Stimulated activated CD4-positive, alpha-beta T cell treated with anti-CD3 and anti-CD28 coated beads, Interleukin-1b, Interleukin-23, amount 100 ng/mL, for 1 hour (primary cell): ENCODE measurements at places on chromosomes 6 and 20.
A peak's percentile ranks its signal among the peaks of the same experiment; 100 is the strongest.

DNA sequence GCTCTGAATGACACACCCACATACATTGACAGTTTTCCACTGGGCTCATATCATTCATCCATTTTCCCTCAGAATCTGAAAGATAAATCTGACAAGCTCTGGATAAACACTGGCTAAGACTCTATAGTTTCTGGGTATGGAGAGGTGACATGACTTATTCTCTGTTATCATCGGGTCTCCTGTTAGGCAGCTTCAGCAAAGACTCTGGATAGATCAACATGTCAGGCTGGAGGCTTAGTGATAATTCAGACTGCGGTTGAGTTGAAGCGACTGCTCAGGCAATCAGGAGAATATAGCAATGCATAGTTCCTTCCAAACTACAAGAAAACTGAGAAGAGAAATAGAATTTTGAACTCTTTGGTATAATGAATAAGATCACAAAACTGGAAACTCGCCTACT lies 394.6 kb downstream of the CBLN4 start:
- DNase-seq, result no peak

DNA sequence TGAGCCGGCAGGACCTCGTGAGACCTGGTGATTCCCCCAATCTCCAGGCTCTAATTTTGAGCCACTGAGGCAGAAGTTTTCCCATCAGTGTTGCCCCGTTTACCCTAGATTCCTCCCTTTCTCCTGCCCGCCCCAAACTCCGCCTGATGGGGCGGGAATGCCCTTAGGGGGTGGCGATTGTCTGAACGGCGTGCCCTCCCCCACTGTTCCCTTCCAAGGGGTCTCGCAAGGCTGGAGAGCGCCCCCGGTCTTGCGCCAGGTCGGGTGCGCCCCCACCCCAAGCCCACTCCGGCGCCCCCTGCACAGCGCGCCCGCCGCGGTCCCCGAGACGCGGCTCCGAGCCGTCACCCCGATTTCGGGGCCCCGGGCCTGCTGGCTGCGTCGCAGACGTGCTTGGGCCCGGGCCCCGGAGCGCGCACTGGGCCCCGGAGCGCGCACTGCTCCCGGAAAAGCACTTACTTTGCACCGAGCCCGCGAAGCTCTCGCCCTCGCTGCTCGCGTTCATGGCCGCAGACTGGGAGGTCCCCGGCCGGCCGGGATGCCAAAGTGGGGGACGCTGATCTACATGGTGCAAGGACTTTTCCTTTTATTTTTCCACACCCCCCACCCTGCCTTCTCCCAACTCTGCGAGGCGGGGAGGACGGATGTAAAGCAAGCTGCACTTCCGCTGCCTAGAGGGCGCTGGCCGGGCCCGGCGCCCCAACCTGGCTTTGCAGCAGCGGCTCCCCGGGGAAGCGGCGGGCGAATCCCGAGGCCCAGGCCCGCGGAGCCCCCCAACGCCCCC lies at the start of gene ZFP64:
Gene ZFP64, minus strand, starts transcription at position 648 of the 784 bp plus-strand sequence. Its CDS starts 143 bp downstream, at position 505.
- DNase-seq, result peak; percentile 45

GRCh38 chr6:89589297-89590025 lies 49.1 kb downstream of the LYRM2 start:
- DNase-seq, result no peak

DNA sequence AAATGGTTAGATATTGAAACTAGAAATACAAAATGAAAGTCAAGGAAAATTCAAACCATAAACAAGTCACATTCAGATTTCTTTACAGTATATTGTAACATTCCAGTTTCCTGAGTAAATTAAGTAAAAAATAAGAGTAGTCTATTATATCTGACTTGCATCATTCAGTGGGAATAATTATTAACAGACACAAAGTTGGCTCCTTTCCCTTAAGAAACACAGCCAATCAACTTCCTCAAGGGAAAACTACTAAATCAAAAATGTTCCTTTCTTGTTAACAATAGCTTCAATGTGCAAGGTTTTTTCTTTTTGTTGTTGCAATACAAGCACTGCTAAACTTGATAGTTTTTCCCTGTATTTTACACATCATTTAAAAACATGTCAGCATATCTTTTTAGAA lies 33.2 kb downstream of the DNAAF9 start:
- no peak for DNase-seq

DNA sequence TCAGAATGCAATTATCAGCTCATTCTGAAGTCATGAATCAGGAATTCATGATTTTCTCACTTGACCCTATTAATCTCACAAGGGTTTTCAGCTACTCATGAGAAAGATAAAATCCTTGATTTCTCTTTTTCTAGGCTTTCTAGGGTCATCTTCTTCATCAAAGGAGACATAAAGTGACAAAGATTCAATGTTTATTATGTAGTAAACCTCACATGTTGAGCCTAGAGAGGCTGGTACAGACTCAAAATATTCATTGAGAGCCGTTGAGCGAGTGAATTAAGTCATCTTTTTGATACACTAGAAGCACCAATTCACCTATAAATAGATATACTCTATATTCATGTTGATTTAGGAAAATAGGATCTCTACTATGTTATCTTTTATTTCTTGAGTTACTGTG lies 104.8 kb upstream of the TRAF3IP2 start:
- DNase-seq, result no peak

DNA sequence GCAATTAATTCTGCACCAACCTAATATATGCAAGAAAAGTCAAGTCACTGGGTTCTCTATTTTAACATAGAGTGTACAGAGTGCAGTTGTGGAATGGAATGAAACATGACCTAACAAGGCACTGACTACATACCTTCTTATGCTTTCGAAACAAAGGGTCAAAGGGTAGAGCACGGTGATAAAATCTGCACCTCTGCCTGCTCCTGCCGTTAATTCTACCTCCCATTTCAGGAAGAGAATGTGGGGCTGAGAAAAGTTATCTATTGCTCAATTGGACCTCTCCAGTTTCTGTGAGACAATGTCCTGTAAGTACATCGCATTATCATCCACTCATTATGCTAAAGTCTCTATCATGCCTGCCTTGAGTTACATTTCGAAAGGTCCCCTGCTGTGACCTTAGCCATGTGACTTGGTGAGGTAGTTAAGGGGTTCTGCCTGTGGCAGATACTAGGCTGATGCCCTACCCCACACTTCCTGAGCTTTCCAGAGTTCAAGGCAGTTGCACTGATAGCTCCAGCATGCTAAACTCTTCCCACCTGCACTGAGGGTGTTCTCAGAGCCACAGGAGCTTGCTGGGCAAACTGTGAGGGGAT lies 14.0 kb upstream of the MOCS1 start:
- DNase-seq, result no peak

GRCh38 chr6:138586638-138587037 lies 87.3 kb upstream of the NHSL1 start:
- DNase-seq, result no peak

DNA sequence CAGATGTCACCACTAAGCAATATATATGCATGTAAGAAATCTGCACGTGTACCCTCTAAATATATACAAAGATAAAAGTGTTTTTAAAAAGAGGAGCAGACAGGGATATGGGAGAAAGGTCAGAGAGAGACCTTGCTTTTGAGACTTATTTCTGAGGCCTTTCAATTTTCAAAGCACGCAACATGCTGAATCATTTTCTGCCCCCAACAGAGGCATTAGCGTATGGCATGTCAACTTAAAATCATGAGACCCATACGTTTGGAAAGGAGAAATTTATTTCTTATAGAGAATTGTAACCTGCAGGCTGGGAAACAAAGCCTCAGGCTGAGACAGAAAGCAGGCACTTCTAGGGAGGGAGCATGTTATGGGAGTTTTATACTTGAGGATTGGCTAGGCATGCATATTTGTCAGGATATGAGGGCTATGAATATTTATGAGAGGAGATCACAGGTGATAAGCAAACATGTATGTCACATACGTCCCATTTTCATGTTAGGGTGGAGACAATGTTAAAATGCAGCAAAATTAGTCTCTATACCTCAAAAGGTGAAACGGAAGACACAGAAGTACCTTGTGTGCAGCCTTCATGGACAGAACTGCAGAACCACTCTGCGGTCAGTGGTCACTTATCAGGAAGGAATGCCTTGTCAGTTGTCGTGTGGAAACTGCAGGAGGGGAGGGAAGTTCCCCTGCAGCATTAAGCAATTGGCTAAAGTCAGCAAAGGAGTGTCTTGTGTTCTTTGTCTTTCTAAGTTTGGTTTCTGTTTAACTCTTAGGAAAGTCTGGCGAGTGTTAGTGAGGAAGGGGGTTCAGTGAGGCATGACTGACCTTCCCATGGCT lies 6.3 kb upstream of the GABRR2 start:
- DNase-seq, result no peak

DNA sequence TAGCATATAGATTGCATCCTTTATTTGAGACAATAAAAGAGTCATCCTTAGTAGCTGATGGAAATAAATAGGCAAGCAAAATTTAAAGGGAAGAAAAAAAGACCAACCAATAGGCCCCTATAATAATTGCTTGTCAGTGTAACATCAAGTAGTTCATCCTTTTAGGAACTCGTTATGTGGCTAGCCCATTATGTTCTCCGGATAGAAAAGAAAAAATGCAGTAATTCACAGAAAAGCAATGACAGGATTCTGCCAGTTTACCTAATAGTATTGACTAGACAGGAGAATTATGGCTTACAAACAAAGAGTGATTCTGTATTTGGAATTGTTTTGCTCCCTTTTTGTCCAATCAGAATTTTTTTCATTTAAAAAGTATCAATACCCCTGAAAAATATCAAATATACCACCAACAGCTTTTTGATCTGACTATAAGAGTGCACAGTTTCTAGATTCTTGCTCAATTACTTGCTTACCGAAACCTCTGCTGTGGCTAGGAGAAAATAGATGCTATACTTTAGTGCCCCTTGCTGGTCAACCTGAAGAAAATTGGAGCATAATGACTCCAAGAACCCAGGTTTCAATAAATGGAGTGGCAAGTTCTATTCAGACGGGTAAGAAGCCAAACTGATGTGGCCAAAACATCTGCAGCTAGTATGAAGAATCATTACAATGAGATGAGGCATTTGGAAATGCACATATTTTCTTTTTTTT lies 91.5 kb upstream of the SASH1 start:
- no peak for DNase-seq

DNA sequence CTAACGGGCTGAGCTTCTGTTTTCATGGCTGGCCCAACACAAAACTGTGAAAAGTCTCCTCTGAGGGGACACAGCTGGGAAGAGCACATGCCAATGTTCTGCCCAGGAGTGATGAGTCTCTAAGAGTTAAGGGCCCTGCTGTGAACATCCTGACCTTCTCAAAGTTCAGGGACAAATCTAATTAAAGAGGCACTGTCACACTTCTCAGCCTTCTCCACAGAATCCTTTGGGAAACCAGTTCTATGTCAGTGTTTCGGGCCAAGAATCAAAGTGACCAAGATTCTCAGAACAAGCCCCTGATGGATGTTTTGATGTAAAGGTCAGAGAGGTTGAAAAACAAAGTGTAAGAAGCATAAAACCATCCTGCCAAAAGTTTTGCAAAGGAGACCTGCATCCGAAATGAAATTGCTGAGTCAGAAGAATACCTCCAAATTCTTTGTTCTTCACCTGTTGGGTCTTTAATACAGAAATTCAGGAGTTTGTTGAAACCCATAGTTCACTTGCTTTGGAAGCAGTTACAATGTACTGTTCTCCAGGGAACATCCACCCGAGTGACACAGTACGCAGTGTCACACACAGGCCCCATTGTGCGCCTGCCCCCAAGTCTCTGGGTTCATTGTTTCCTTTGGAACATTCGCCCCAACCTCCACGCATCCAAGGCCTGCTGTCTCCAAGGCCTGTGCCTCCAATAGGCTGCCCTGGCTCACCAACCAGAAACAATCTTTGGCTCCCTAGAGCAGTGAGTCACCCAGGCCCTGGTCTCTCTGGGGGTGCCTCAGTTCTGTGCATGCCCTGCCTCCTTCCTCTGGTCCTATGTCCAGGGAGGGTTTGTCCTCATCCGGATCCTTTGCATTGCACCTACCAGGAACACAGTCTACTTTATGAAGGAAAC lies 65.5 kb upstream of the QKI start:
- DNase-seq, result no peak

GRCh38 chr20:25237610-25238318 lies 10.1 kb upstream of the PYGB start:
- DNase-seq, result no peak

- no peak for DNase-seq
Measured at GRCh38 chr6:136127873-136128272, 122.2 kb downstream of the MTFR2 start.

GRCh38 chr6:137676888-137677287 lies 182.7 kb upstream of the OLIG3 start:
- DNase-seq, result no peak

DNA sequence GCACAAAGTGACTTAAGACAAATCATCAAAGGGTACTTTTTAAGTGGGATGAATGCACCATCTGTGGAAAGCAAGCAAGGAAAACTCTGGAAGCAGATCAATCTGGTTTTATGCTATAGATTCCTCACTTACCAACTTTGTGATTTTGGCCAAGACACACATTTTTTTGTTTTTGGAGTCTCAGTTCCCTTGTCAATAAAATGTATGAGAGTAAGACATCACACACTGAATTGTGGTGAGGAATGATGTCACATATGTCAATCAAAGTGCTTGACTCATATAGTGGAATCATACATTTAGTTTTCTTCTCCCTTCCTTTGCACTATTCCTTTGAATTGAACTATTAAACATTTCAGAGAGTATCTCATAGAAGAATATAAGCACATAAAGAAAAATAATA lies 620.5 kb upstream of the CITED2 start:
- no peak for DNase-seq

- DNase-seq, result no peak
Measured at GRCh38 chr20:829551-829950, 4.0 kb upstream of the FAM110A start.

DNA sequence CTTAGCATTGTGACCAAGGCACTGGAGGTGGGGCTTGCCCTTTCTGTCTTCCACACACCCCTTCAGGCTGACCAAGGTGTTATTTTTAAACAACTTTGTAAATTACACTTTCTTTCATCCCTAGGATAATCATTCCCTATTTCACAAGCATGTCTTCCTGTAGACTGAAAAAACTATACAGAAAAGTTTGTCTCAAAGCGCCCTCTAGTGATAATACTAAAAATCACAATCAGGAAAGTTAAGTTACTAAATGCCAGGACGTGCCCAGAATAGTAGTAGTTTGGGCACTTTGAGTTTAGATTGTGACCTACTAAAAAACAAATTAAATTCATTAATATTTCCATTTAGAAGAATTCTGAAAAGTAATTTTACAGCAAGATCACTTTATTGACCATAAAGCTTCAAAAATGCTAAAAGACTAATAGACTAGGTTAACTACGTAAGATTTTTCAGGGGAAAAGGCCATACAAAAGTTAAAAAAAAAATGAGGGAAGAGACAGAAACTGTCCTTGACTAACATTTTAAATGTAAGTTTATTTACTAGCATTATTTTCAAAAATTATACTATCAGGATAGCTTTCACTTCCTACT lies 123.3 kb upstream of the DUSP22 start:
- DNase-seq, result no peak

DNA sequence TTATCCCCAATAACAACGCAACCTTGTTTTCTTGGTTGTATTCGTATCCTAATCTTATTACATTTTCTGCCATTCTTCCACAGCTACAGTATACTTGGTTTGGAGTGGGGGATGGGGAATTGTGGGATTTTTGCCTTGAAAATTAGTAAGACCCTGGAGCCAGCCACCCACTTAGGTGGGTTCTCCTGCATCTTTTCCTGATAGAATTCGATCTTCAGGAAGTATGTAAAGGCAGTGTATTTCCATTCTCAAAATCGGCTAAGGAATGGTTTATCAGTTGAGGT lies 1.1 kb downstream of the ITCH start:
- no peak for DNase-seq

GRCh38 chr20:48203252-48203651 lies 418.0 kb upstream of the SULF2 start:
- no peak for DNase-seq
